ENCODE measurements at places on chromosomes 4 and X. TPM values are rescaled to one million over a fixed set of nuclear protein-coding genes. Genes with fewer than 3 reads are reported as not detected.

The TECRL gene
- not detected for total RNA-seq

The CXCL1 gene
- 12.8 TPM for total RNA-seq

The SPANXA1 gene
- total RNA-seq, result not detected

The ATRX gene
- 85.8 TPM for total RNA-seq

The RASL11B gene
- 0.21 TPM for total RNA-seq

The ABCG2 gene
- 63.3 TPM for total RNA-seq

The MAOB gene
- total RNA-seq, result not detected

The MAGEC3 gene
- not detected for total RNA-seq

The GPR34 gene
- not detected for total RNA-seq

The PDZD4 gene
- 37.2 TPM for total RNA-seq

The AMOT gene
- 4.0 TPM for total RNA-seq

The ITGB1BP2 gene
- 1.4 TPM for total RNA-seq

The SLC25A43 gene
- total RNA-seq, result 35.5 TPM

The NXF3 gene
- total RNA-seq, result 0.26 TPM

The ENPEP gene
- not detected for total RNA-seq

The EDA gene
- 0.23 TPM for total RNA-seq

The HPSE gene
- 2.6 TPM for total RNA-seq

The MAGEA9B gene
- total RNA-seq, result not detected

The S100G gene
- not detected for total RNA-seq

The LGI2 gene
- total RNA-seq, result not detected

The SPARCL1 gene
- total RNA-seq, result 0.57 TPM

The TMEM154 gene
- total RNA-seq, result 0.15 TPM

The OTC gene
- not detected for total RNA-seq

Data from Panc1 (cell line).